ENCODE measurements at places on chromosomes 7 and 10.

DNA sequence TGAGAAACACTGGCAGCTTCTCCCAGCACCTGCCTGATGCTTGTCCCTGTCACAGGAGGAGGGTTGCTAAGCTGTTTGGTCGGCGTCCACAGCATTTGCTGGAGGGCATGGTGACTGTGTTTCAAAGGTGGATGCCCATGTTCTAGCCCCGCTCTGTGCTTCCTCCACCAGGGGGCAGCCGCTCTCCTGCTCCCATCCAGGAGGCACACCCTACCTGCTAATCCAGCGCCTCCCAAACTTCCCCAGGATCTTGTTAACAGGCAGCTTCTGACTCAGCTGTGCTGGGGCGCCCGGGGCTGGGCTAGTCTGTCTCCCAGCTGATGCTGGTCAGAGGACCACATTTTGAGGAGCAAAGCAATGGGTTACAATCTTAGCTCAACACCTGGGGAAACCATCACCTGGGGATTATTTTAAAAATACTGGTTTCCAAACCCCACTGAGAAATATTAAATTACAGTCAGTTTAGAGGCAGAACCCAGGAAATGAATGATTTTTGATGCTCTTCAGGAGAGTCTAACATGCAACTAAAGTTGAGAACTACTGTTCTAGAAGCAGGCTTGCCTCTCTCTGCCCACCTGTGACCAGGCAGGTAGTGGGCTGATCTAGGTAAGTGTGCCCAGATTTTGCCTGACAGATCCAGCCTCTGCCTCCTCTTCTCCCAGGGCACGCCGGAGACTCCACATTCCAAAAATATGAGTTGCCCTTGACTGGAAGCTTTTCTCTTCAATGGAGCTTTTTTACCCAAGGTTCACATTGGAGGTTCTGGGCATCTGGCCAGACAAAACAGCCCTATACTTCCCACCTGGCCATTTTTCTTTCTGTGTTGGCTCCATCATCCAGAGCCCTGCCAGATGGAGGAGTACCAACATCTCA, 92.7 kb upstream of the GPR26 start:
- peak; percentile 48 for DNase-seq

GRCh38 chr10:87036623-87037022, 16.5 kb downstream of the FAM25A start:
- DNase-seq: no peak

- DNase-seq: no peak
These were observed 10.0 kb downstream of the KLF6 start for GRCh38 chr10:3774814-3775695.

DNA sequence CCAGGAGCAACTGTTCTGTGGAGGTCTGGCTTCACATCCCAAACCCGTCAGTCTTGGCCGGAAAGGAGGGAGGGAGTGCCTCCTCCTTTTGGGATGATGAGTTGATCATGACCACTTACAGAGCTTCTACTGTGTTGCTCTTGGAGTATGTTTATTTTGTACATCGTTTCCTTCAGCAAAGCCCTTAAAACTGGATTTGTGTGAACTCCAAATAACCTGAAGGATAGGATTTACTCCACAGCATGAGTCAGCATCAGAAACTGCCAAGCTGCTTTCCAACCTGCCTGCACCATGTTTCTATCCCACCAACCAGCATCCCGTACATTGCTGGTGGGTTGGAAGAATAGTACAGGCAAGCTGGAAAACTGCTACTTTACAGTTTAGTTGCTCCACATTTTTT, 3.5 kb downstream of the CCDC201 start:
- DNase-seq: no peak

DNA sequence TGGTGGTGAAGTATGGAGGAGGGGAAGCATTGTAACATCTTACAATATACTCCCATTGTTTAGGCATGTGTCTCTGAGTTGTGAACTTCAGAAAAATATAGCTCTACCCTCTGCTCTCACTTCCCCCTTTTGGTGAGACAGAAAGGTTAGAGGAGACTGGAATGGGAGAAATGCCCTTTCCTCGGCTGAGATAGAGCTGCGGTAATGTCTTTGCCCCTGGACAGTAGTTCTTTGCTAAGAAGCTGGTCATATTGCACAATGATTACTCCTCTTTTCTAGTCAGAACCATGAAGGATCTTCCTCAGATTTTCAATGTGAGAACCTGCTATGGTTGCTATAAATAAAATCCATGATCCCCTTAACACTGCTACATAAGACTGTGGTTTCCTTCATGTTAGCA, 171.0 kb downstream of the SEM1 start:
- no peak for DNase-seq

- no peak for DNase-seq
These were observed 22.5 kb downstream of the SEMA3D start for GRCh38 chr7:85164376-85164775.

GRCh38 chr10:74934100-74934812, 107.9 kb downstream of the KAT6B start:
- no peak for DNase-seq

GRCh38 chr7:70554646-70555045, 577.3 kb upstream of the GALNT17 start:
- DNase-seq: no peak
